ENCODE measurements at places on chromosomes 6 and 20.

DNA sequence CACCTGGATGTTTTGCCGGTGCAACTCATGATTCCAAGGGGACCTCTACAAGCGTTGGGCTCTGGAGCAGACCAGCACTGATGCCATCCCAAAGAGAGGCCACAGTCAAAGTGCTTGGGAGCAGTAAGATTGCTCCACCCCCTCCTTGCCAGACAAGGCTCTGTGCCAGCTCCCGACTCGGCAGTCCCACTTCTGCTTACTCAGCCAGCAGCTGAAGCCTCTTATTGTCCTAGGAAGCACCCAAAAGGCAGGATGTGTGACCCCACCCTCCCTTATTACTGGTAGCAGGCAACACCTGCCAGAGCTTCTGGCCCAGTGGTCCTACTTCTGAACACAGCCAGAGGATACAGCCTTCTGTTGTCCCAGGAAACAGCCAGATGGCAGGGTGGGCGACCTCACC lies 614.2 kb downstream of the TENT5A start:
- no peak for DNase-seq

DNA sequence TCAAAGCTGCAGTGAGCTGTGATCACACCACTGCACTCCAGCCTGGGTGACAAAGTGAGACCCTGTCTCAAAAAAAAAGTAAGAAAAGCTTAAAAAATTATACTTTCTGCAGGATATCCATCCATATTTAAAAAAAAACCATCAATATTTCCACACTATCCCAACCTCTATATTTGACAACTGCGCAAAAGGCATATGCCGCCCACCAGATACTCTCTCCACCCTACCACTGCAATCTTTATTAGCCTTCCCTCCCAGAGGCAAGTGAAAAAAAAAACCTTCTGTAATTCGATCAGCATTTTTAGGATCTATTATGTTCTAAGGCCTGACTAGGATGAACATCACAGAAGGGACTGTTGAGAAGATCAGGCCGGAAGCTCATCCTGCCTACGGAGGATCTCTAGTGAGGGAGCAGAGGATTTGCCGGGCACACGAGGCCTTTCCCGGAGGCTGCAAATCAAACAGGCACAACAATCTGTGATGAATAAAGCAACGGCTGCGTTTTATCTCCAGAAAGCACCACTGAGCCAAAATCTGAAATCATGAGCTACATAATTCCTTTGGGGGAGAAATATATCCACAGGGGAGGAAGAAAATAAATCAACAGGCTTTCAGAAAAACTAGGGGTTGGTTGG lies 65.9 kb downstream of the GFOD1 start:
- DNase-seq, result no peak

GRCh38 chr6:52550870-52551269 lies 26.0 kb downstream of the TRAM2 start:
- no peak for DNase-seq

DNA sequence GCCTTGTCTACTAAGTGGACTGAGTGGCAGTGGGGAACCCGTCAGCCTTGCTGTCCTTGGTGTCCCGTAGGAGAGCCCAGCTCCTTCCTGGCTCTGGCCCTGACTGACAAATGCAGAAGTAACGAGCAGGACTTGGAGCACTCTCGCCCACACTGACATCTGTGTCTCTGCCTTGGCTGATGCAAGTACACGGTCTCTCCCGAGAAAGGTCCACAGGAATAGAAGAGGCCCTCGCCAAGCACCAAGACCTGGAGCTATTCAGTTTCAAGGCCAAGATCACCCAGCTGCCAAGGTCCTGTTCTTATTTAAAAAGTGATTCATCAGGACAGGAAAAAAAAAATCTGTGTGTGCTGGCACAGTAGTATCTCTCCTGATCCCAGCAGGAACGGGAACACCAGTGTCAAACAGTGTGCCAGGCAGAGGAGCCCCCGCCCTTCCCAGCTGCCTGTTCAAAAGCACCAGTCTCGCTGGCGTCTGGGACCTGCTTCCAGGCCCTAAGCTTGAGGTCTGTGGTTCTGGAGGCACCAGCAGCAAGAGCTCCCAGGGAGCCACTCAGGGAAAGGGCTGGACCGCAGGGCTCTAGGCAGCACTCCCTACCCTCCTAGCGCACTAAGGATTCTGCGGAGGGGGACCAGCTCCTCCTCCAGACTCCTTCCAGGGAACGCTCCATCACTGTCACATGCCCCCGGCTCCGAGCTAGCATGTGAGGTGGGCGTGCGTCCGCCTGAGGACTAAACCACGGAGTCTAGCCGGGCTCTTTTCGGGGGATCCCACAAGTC lies 376.9 kb downstream of the RNGTT start:
- DNase-seq, result no peak

DNA sequence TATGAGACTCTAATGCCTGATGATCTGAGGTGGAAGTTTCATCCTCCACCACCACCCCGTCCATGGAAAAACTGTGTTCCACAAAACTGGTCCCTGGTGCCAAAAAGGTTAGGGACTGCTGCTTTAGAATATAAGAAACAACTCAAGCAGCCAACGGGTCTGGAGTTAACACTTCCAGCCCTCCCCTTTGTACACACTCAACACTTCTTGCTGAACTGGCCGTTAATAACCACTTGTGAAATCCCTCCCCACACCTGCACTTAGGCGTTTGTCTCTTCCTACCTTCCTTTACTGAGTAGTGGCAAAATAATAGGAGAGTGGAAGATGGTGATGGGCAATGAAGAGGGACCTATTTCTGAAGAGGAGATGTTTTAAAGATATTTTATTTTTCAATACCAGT lies 10.5 kb downstream of the SAYSD1 start:
- no peak for DNase-seq

- DNase-seq, result no peak
Observed at GRCh38 chr6:75430631-75431325, 62.8 kb downstream of the FILIP1 start.
